ENCODE measurements at places on chromosomes 1 and 21.

DNA sequence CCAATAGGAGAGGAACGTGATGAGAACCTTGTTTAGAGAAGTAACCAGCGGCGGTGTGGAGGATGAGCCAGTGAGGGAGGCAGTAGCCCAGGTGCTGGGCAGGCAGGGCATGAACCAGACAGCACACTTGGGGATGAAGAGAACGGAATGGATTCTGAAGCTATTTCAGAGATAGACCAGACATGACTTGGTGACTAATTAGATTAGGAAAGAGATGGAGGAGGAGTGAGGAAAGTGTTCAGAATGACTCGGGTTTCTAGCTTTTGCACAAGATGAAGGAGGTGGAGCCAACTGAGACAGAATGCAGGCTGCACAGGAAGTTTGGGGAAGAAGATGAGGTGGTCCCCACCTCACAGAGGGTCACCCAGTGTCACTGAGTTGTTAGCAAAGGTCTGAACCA is 5.1 kb downstream of the PEF1 start:
- no peak for DNase-seq

DNA sequence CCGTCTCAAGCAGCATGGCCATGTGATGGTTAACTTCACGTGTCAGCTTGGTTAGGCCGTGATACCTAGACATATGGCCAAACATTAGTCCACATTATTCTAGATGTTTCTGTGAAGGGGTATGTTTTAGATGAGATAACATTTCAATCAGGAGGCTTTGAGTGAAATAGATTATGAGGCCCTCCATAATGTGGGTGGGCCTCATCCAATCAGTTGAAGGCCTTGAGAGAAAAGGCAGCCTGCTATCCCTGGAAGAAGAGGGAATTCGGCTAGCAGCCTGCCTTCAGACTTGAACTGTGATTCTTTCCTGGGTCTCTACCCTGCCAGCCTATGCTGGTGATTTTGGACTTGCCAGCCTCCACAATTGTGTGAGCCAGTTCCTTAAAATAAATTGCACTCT is 90.1 kb downstream of the ZSCAN20 start:
- DNase-seq, result no peak

DNA sequence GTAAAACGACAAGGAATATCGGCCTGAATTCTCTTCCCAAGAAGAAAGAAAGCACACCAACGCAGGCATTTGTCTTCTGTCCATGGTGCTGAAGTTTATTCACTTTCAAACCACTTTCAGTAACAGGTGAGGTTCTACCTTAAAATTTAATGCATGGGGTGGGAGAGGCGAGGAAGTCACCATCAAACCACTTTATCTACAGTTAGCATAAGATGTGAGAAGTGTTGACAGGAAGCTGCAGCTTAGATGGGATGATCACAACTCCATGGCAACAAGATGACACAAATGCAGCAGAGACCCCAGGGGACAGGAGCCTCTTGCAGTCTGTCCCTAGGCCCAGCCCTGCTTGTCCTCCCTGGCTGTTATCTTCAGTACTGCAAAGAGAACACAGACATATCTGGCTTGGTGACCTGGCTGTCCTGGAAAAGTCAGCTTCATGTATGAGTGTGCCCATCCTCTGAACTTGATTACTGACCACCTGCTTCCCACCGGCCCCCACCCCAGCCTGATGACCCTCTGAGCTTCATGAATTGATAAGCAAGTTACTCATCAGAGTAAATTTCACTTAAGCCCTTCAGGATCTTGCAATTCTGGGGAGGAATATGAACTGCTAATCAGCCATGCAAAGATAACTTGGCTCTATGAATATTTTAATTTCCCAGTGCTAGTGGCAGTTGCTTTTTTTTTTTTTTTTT is 1.8 kb downstream of the NPPA start:
- DNase-seq, result no peak

GRCh38 chr1:4946343-4946742 is 291.9 kb downstream of the AJAP1 start:
- no peak for DNase-seq

GRCh38 chr1:210783925-210784324 is 350.0 kb downstream of the KCNH1 start:
- no peak for DNase-seq

- no peak for DNase-seq
Observed at GRCh38 chr1:45479039-45479748, 11.8 kb downstream of the TESK2 start.

DNA sequence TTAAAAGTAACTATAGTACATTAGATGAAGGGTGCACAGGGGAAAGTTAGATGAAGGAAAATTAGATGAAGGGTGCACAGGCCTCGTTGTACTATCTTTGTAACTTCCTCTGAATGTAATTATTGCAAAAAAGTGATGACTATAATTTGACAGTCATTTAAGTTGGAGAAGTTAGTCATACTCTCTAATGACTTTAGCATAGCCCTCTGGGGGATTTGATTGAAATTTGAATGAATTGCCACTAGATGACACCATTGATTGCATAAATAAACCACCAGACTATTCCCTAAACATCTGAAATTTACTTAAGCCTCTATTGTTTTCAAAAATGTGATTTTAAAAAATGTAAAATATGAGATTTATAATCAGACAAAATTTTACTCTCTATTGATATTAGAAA is 102.6 kb downstream of the TPR start:
- no peak for DNase-seq

- no peak for DNase-seq
Observed at GRCh38 chr1:27399251-27400025, 7.0 kb downstream of the GPR3 start.

Measured in NCI-H524 (cell line).